ENCODE measurements at places on chromosomes 16 and 17.

- DNase-seq: no peak
Observed at GRCh38 chr17:55635253-55635914, 87.3 kb downstream of the TMEM100 start.

DNA sequence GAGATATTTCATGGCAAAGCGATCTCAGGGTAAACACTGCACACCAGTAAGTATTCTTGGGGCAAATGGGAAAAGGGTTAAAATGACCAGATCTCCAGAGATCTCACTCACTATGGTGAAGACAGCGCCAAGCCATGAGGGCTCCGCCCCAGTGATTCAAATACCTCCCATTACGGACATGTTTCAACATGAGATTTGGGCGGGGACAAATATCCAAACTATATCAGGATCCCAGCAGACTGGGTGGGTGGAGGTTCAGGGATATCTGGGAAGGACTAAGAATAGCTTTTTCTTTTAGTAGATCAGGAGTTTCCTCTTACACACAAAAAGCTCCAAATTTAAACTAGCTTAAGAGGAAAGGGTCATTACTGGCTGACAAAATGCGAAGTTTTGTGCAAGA, 181.7 kb downstream of the WWOX start:
- DNase-seq: no peak

- DNase-seq: no peak
Observed at GRCh38 chr16:84955427-84955826, 55.9 kb downstream of the ZDHHC7 start.

DNA sequence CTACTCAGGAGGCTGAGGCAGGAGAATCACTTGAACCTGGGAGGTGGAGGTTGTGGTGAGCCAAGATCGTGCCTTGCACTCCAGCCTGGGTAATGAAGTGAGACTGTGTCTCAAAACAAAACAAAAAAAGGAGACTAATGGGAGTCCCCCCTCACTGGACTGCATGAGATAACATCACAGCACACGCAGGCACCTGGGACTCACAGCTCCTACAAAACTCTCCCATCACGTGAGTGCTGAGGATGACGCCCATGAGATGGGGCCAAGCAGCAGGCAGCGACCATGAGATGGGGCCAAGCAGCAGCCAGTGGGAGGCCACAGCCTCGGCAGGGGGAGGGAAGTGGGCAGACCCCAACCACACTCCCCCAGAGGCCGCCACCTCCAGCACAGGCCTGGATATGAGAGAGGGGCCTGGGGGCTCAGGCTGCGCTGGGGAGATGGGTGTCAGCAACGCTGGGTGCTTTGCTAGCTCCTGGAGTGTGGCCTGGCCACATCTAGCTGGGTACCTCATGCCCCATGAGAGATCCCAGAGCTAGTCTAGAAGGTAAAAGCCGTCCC, 15.4 kb downstream of the DNAAF8 start:
- DNase-seq: no peak

- DNase-seq: no peak
Observed at GRCh38 chr17:61598014-61598413, 7.0 kb upstream of the NACA2 start.

- DNase-seq: no peak
Observed at GRCh38 chr17:70420861-70421445, 251.6 kb downstream of the KCNJ2 start.

- no peak for DNase-seq
Observed at GRCh38 chr17:12536472-12536871, 129.2 kb upstream of the MYOCD start.

- no peak for DNase-seq
Observed at GRCh38 chr17:77489893-77490255, 349.1 kb downstream of the SEC14L1 start.

DNA sequence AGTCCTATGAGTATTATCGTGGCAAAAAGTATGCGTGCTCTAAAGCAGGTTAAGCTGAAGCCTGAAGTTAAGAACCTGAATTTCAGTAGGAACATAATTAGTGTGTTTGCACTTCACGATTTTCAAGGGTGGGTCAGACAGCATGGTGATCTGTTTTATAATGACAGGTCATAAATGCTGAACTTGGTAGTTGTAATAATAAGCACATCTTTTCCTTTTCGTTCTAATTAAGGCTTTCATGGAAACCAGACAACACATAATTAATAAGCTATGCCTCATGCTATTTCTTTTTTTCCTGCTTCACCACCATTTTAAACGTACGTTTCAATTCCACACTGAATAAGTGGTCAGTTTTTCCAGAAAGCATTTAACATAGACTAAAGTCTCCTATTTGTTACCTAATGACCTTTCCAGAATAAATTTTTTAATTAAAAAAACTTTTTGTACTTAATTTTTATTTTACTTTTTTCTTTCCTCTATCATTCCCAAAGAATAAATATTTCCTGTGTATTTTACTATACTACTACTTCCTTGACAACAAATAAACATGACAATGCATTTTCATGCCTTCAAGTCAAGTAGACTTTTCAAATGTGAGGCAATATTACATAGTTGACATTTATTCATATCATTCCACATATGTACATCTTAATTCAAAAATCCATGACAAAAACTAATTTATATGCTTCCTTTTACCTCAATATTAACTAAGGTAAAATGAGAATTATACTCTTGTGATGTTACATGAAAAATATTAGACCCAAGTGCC, 22.4 kb downstream of the CMC2 start:
- no peak for DNase-seq

DNA sequence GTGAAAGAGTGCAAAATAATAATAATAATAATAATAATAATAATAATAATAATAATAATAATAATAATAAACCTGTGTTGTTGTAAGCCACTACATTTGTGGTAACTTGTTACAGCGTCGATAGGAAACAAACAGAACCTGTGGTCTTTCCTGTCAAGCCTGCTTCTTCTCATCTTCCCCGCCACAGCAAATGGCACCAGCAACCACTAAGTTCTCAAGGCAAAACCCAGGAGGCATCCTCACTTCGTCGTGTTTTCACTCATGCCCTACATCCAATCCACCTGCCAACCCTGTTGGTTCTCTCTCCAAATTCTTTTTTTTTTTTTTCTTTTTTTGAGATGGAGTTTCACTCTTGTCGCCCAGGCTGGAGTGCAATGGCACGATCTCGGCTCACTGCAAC, 34.2 kb downstream of the ITGAE start:
- no peak for DNase-seq

DNA sequence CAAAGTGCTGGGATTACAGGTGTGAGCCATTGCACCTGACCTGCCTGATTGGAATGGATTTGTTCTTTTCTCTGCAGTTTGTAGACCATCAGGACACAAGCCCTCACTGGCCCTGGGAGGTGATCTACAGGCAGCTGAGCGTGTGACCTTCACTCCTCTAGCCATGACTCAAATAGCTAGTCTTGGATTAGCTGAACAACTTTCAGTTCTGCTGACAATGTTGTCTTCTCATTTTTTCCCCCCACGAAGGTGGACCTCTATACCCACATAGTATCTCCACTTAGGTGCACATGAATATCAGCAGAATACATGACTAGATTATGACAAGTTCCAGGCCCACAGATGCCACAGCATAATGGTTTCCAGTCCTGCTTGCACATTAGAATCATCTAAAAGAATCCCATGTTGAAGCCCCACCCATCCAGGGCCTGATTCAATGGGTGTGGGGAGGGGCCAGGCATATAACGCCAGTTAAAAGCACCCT, 36.8 kb downstream of the HS3ST3B1 start:
- DNase-seq: no peak

- no peak for DNase-seq
Observed at GRCh38 chr16:85631802-85632393, 18.8 kb downstream of the GSE1 start.

GRCh38 chr16:47063011-47063724, 80.6 kb downstream of the NETO2 start:
- no peak for DNase-seq

GRCh38 chr16:79325226-79325945, 275.2 kb downstream of the MAF start:
- DNase-seq: no peak

DNA sequence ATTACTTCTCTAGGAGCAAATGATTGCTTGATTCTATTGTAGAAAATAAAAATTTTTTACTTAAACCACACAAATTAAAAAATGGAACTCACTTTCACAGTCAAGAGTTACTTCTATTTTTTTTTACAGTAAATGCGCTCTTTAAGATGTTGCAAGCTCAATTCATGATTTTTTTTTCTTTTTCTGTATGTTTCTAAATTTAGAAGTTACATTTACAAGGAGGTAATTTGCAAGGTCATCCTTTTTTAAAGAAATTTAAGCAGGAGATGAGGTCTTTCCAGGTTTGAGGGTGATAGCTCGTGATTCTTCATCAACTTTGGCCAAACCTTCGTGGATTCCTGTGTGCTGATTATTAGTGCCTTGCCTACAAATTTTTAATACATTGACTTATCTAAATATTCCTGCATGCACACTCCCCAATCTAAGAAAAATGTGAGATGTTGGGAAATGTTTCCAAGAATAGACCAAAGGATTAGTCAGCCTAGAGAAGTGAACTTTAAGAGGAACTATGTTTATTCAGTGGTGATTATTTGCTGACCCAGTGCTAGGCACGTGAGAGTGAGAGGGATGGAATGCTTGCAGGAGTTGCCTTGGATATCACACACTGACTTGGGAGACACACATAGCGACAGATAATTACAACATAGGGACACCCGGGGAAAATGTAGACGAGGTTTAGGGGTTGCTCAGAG, 429.8 kb downstream of the MAF start:
- no peak for DNase-seq

DNA sequence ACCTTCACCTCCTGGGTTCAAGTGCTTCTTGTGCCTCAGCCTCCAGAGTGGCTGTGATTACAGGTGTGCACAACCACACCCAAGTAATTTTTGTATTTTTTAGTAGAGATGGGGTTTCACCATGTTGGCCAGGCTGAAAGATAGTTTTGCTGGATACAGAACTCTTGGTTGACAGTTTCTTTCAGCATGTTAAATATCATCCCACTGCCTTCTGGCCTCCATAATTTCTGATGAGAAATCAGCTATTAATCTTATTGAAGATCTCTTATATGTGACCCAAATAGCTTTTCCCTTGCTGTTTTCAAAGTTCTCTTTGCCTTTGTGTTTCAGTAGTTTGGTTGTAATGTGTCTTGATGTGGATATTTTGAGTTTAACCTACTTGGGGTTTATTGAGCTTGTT, 50.3 kb upstream of the BRD7 start:
- DNase-seq: no peak

- DNase-seq: no peak
Observed at GRCh38 chr16:6557353-6558023, 775.2 kb upstream of the RBFOX1 start.

GRCh38 chr16:85015481-85016187, 4.3 kb upstream of the ZDHHC7 start:
- no peak for DNase-seq

DNA sequence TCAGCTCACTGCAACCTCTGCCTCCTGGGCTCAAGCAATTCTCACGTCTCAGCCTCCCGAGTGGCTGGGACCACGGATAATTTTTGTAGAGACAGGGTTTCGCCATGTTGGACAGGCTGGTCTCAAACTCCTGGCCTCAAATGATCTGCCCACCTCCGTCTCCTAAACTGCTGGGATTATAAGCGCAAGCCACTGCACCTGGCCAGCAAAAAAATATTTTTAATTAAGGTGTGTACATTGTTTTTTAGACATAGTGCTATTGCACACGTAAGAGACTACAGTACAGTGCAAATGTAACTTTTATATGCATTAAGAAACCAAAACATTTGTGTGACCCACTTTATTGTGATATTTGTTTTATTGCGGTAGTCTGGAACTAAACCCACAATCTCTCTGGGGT, 49.0 kb downstream of the NACA2 start:
- no peak for DNase-seq

GRCh38 chr16:82651921-82652601, 25.3 kb downstream of the CDH13 start:
- no peak for DNase-seq

GRCh38 chr17:45022288-45022648, 29.2 kb downstream of the DCAKD start:
- DNase-seq: no peak

GRCh38 chr16:72480911-72481310, 309.0 kb upstream of the PMFBP1 start:
- no peak for DNase-seq

DNA sequence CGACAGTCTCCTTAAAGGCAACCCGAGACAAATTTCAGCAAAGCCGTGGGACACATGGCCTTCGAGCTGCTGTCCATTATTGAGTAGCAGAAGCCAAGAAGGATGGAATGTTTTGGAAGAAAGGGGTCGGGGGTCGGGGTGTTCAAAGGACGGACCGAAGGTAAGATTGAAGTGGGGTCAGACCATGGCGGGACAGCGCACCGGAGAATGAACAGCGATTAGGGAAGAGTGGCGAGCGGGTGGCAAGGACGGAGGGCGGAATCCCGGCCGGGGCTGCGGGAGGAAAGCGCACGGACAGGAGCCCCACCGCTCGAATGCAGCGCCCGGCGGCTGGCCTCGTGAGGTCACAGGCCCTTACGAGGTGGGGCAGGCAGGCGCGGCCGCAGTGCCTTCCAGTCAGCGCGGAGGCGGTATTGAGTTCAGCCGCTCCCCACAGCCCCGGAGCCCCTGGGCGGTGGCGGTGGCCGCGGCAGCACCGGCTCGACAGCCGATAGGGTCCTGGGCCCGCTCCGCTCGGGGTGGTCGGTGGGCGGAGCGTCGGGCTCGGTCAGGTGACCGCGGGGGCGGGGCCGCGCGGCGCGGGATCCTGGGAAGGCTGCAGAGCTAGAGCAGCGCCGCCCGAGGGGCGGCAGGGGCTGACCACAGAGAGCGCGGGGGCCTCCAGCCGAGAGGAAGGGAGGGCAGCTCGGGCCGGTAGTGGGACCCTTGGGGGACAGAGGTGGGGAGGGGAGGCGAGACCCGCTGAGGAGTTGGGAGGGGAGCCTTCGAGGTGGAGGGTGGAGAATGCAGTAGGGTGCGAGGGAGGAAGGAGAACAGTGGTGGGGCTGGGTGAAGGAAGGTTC, at the start of gene EFCAB13:
TSS of gene EFCAB13 (plus strand) at position 574 of the 842 bp plus-strand sequence. CDS start 4,399 bp downstream, outside the sequence.
- peak; percentile 89 for DNase-seq

DNA sequence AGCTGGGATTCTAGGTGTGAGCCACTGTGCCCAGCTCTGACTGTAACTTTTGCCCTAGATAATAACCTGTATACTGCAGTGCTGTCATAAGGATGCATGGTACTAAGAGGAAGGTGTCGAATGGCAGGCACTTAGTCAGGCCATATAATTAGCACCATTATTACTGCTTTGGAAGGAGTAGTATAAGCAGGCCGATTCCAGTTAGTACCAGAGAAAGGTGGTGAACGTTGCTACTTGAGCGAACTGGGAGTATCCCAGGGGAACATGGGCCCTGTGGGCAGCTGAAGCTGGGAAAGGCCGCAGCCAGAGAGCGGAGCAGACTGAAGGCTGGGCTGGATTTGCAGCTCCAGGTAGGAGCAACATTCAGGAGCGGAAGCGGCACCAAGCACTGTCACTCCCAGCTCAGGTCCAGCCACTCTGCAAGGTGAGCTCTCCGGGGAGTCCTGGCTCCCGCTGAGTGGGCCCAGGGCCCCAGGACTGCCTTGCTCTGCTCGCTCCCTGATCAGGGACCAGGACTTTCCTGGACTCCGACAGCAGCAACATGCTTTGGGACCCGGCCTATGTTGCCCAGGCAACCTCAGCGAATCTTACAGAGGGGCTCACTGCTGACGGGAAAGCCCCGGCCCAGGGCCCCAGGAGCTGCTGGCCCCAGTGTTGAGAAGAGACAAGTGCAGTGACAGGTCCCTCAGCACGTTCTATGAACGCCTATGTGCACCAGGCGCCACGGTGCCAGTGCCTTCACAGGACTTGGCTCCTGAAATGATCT, 28.6 kb downstream of the C16orf74 start:
- DNase-seq: no peak

GRCh38 chr16:75921281-75921680, 195.0 kb upstream of the CPHXL start:
- DNase-seq: no peak

- no peak for DNase-seq
Observed at GRCh38 chr17:38559880-38560230, 45.9 kb downstream of the SRCIN1 start.

All from HEK293T (cell line).